Smooth muscle cell of the coronary artery (primary cell): ENCODE measurements at places on chromosomes 6 and 20. TPM values are rescaled to one million over a fixed set of nuclear protein-coding genes. Genes with fewer than 3 reads are reported as not detected.

ZC2HC1B gene
- total RNA-seq = not detected in 2 replicates

TFEB gene
- 2.6 and 6.3 TPM in 2 replicates for total RNA-seq

CLPSL1 gene
- total RNA-seq = not detected in 2 replicates

TFAP2C gene
- total RNA-seq = 1.8 TPM in 1 of 2 replicates, not detected in the other

MYCT1 gene
- total RNA-seq = 0.47 and 9.5 TPM in 2 replicates

TCF21 gene
- 3.5 and 9.9 TPM in 2 replicates for total RNA-seq

TDRD6 gene
- total RNA-seq = 0.08 and 0.23 TPM in 2 replicates
